ENCODE measurements at places on chromosomes 11 and 22.

DNA sequence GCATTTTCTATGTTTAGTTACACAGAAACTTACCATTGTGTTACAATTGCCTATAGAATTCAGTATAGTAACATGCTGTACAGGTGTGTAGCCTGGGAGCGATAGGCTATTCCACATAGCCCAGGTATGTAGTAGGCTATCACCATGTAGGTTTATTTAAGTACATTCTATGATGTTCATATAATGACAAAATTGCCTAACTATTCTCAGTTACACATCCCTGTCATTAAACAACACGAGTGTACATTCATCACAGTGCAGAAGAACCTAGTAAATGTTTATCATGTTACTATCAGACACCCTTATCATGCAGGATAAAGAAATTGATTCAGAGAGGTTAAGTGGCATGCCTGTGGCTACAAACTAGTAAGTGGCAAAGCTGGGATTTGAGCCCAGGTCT is 28.4 kb upstream of the BMAL1 start:
- no peak for DNase-seq

GRCh38 chr22:24023204-24023789 is 12.2 kb downstream of the CABIN1 start:
- no peak for DNase-seq

DNA sequence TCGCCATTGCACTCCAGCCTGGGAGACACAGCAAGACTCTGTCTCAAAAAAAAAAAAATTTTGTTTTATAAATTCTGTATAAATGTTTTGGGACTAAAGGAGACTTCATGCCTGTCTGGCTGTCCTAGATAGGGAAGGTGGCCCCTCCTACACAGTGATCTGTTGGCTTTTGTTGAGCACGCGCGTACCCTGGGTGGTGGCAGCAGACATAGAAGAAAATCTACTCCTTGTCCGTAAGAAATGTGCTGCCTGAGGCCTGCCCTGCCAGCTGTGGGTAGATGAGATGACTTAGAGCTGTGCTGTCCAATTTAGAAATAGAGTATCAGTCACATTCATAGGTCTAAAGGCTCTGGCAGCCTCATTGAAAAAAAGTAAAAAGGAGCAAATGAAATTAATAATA is 37.0 kb downstream of the AP2A2 start:
- DNase-seq, result peak; percentile 22

DNA sequence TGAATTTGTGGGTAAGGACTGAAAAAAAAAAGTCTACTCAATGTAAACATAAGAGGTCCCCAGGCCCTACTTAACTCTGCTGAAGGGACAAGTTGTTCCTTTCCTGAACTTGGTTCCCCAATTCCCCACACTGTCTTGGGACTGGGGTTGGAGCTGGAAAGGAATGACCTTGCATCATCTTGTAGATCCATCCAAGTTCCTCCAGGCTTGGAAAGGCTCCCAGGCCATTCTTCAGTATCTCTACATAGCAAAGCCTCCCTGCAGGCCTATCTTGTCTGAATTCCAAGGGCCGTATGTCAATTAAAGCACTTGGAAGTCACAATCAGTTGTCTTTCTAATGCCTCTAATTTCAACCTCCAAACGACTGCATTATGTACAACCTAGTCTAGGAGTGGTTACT is 361.2 kb downstream of the TMEM135 start:
- DNase-seq, result no peak

DNA sequence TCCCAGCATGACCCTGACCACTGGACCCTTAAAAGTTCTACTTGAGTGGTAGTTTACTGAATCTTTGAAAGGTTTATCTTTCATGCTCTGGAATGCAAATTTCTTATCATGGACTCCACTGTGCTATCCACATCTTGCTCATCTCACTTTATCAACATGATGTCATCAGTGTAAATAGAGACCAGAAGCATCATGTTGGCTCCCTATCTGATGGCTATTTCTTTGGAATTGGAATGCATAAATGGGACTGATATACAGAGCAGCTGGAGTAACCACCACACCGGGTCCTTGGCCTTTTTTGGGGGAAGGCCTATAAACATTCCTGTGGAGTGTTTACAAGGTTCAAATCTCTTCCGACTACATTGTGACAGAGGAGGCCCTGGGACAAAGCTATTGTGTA is 74.1 kb upstream of the CEP126 start:
- DNase-seq, result no peak

- no peak for DNase-seq
These were observed 10.2 kb downstream of the GRAP2 start for GRCh38 chr22:39910876-39911613.

DNA sequence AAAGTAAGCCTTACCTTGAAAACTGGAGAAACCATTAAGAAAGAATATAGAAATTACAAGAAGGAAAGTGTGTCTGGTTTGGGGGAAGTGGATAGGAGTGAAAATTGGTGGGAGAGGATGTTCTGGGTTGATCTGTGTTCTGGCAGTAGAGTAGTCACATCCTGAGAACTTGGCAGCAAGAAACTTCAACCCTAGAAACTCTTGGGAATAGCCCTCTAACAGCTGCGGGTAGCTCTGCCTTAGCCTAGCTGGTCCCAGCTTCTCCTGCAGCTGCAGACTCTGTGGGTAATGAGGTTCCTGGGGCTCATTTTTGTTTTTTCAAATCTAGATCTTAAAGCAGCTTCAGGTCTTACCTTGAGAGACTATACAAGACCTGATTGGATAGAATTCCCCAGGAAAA is 24.2 kb upstream of the OR6X1 start:
- no peak for DNase-seq

DNA sequence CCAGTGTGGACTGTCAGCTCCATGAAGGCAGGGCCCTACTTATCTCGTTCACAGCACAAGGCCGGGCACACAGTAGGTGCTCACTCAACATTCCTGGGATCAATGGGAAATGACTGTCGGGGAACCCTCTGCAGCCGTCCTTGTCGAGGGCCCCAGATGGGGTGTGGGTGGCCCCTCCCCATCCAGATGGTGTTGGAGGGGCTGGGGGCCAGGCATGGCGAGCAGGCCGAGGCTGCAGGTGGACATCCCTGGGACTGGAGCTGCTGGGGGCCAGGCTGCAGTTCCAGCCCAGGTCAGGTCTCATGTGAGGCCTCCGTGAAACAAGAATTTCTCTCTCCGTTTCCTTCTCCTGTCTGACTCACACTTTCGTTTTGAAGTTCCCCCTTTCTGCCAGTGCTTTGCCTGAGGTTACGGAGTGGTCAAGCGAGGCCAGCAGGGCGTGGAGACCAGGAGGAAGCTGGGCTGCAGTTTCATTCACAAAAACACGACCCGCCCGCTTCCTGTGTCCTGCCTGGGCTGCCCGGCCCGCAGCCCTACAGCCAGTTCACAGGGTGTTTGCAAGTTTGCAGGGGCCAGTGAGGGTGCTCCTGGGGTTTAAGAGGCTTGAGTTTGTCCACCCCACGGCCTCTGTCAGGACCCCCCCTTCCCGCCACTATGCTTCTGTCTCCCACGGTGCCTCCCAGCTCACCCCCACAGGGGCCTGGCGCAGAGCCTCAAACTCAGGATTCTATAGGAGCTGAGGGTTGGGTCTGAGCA is 4.5 kb downstream of the MYEOV start:
- peak; percentile 79 for DNase-seq

- DNase-seq, result no peak
These were observed 48.3 kb downstream of the FEZ1 start for GRCh38 chr11:125447721-125448120.

DNA sequence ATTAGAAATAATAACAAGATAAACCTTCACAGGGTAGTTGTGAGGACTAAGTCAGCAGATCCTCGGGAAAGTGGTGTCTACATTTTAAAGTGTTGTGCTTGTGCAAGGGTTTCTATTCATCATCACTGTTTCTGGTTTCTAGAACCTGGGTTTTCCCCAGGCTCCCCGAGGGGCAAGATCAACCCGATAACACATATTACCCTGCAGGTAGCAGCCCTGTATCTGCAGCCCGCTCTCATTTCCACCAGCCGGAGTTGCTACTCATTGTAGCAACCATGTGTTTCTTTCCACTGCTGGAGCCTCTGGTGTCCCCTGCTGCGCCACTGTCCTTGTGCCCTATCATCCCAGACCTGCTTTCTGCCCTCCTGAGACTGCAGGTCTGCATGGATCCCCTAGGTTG is 67.0 kb downstream of the MIAT start:
- no peak for DNase-seq

Measured in CMK (cell line).